ENCODE measurements at places on chromosomes 16 and 17.

GRCh38 chr16:87150262-87150661 lies 166.9 kb downstream of the C16orf95 start:
- DNase-seq: no peak

- DNase-seq: no peak
Observed at GRCh38 chr17:80970044-80970761, 21.4 kb upstream of the CHMP6 start.

GRCh38 chr16:2003827-2004641 lies 5.6 kb downstream of the ZNF598 start:
- DNase-seq: peak; percentile 94

- DNase-seq: peak; percentile 63
Observed at GRCh38 chr16:23835390-23836077, at the start of gene PRKCB. Gene PRKCB, plus strand, starts transcription at chr16:23835983.

All from NCI-H345 (cell line).